ENCODE measurements at places on chromosomes 2 and 18.

DNA sequence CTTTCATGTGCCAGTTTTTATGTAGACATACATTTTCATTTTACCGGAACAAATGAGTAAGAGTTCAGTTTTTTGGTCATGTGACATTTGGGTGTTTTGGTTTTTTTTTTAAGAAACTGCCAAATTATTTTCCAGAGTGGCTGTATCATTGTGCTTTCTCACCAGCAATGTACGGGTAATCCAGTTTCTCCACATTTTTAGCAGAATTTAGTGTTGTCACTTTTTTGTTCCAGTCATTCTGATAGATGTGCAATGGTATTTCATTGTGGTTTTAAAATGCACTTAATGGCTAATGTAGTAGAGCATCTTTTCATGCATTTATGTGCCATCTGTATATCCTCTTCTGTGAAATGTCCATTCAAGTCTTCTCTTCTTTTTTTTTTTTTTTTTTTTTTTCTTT, 126.5 kb upstream of the FBXO11 start:
- DNase-seq: no peak

DNA sequence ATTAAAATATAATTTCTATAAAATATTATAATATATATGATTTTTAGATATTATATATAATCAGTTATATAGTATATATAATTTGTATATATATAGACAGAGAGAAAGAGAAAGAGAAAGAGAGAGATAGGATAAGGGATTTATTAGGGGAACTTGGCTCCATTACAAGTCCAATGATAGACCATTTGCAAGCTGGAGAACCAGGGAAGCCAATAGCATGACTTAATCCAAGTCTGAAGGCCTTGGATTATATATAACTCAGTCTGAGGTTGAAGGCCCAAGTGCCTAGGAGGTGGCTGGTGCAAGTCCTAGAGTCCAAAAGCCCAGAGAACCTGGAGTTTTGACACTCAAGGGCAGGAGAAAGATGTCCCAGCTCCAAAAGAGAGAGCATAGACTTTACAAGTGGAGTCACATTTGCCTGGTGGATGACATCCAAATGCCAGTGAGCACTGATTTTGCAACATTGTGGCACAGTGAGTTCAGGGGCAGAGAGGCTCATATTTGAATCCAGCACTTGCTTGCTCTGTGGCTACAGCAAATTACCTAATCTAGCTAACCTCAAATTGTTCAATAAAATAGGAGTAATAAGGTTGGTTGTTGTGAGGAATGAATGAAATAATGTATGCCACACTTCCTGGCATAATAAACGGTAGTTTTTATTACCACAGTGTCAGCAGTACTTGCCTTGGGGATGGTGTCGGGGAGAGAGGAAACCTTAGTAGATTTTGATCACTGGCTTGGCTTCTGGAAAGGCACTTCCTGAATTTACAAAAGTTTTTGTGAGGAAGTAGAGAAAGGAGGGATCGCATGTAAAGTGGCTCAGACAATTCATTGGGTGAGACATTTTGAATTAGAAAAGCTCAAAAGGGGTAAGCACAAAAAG, 69.6 kb upstream of the CD28 start:
- no peak for DNase-seq

GRCh38 chr2:62529758-62530157, 23.8 kb upstream of the TMEM17 start:
- DNase-seq: no peak

- DNase-seq: no peak
These were observed 24.0 kb downstream of the IMMT start for GRCh38 chr2:86171295-86171694.

- DNase-seq: no peak
These were observed 56.1 kb upstream of the FHL2 start for GRCh38 chr2:105454801-105455485.

DNA sequence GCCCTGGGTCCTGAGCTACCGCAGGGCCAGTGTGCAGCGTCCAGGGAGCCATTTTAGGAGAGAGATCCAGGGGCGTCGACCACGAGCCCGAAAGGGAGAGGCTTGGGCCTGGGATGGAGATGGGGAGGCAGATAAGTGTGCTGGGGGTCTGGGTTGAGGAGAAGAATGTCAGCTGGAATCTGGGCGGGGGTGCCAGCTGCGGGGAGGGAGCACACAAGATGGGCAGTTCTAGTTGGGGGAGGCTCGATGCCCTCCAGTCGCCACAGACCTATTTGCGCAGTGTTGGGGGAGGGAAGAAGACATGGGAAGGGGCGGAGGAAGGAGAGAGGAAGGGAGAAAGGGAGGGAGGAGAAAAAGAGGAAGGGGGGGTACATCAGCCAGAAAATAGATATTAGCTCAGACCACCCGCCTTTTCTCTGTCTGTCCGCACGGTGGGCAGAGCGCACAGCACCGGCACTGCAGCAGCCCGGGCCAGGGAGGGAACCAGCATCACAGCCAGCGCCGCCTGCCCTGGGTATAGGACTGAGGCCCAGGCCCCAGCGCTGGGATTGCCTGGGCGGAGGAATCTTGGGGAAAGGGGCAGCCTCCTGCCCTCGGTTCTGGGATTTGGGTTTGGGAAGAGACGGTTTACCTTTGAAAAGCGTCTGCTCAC, 1.9 kb upstream of the HOXD11 start:
- DNase-seq: no peak

DNA sequence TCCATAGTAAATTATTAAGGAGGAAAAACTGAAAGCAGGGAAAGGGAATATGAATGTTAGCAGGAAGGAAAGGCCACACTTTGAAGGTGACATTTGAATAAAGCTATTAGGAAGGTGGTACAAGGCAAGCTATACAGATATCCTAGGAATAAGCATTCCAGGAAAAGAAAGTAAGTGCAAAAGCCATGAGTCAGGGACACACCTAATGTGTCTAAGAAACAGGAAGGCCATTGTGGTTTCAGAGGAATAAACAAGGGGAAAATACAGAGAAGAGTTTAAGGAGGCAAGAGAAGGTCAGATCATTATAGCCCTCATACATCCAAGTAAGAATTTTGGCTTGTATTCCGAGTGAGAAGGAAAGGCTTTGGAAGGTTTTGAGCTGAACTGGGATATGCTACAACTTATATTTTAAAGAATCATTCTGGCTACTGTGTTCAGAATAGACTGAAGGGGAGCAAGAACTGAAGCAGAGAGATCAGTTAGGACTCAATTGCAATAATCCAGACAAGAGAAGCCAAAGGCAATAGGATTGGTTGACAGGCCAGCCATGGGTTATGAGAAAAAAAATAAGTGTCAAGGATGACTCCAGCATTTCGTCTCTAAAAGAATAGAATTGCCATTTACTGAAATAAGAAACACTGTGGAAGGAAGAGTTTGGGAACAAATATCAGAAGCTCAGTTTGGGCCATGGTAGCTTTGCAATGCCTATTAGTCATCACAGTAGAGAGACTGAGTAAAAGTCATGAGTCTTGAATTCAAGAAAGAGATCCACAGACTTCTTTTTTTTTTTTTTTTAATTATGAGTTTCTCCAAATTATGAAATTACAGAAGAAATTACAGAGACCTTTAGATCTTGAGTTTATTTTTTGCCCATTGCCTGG, 11.3 kb downstream of the RAD51AP2 start:
- no peak for DNase-seq

- no peak for DNase-seq
These were observed 327.6 kb downstream of the NCKAP5 start for GRCh38 chr2:133240491-133241223.

GRCh38 chr2:225398372-225398771, 1.1 kb upstream of the NYAP2 start:
- DNase-seq: no peak

DNA sequence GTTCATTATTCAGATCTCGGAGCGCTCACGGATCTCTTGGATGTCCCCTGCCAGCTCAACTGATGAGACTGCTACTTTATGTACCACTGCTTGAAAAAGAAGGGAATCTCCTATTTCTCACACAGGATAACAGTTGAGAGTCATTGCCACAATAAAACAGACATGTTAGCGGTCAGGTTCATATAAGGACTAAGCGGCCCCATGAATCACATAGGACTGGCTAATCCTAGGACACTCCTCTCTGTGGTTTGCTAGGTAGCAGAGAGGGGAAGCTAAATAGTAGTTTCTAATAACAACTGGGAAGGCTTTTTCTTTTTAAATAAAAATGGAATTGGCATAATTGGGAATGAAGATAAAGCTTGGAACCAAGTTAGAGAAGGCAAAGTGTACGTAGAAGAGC, 15.9 kb upstream of the TGFA start:
- DNase-seq: no peak

- no peak for DNase-seq
These were observed 55.3 kb upstream of the CHST9 start for GRCh38 chr18:27240383-27240782.

GRCh38 chr2:223865124-223865523, 27.7 kb upstream of the AP1S3 start:
- DNase-seq: no peak

DNA sequence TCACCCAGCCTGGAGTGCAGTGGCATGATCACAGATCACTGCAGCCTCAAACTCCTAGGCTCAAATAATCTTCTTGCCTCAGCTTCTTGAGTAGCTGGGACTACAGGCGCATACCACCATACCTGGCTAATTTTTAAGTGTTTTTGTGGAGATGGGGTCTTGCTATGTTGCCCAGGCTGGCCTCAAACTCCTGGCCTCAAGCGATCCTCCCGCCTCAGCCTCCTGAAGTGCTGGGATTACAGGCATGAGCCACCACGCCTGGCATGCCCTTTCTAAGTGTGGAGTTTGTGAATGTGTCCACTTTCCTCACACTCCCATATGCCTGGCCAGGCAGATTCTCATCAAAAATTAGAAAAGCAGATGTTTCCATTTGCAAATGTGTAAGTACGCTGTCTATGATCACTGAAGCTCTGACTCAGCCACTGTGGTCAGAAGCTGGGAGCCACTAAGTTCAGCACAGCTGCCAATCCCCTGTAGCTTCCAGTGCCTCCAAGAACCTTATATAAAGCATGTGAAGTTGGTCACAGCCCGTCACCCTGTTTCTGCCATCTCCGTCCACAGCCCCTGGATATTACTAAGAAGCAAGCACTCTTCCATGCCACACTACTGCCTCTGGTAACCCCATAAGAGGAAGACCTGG, 155.4 kb downstream of the FAM210A start:
- peak; percentile 13 for DNase-seq

DNA sequence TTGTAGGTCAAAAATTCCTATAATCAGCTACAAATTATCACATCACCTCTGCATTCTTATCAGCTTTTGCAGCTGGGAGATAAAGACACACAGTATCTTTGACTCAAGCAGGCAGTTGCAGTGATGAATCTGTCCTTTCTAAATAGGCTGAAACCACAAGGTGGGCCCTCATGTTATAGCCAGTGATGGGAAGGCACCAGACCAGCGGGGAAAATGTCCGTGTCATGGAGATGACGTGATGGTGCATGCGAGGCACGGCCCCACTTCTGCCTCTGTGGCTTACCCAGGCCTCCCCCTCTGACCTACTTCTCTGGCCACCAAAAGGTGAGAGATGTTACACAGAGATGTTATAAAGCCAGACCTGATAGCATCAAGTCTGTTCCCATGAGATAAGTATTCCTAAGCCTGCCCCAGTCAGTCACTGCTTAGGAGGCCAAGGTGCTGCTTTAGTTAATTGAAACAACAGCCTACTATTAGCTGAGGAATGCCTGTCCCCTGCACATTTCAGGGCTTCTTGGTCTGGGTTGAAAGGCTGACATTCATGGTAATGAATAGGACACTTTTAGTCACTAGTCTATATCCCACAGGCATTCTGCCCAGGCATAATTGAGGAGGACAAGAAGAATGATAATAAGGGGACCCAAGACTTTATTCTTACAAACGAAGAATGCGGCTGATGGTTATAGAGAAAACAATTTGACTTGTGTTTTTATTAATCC, 327.9 kb downstream of the LPIN1 start:
- DNase-seq: no peak

GRCh38 chr18:3441290-3441689, 8.7 kb upstream of the TGIF1 start:
- DNase-seq: no peak

- no peak for DNase-seq
These were observed 112.4 kb downstream of the CD8B2 start for GRCh38 chr2:106599540-106599939.

DNA sequence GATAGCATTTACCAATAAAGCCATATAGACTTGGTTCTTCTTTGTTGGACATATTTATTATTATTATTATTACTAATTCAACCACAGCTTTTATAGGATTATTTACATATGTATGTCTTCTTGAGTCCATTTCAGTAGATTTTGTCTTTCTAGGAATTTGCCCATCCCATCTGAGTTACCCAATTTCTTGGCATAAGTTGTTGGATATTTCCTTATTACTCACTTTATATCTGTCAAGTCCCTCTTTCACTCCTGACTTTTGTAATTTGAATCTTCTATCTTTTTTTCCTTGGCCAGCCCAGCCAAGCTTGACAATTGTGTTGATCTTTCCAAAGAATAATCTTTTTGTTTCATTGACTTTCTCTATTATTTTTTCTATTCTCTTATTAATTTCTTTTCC, 543.7 kb downstream of the SUCLG1 start:
- DNase-seq: no peak

DNA sequence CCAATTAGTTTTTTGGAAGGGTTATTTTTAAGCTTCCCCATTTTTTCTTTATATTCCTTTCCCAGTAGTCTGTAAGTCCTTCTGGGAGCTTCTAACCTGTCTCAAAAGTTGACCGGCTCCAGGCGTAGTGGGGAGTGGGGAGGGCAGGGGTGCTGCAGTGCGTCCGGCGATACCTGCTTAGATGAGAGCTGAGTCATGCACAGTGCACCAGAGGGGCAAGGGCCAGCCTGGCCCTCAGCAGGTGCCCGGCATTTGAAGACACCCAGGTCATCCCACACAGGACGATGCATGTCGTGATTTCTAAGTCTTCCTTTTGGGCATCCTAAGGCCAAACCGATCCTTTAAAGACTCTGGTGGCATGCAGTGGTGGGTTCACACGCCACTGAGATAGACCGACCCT, 73.4 kb downstream of the TPO start:
- no peak for DNase-seq

GRCh38 chr18:10147752-10148151, 233.9 kb downstream of the VAPA start:
- DNase-seq: no peak

- no peak for DNase-seq
These were observed 26.4 kb upstream of the NRP2 start for GRCh38 chr2:205655779-205656456.

GRCh38 chr2:63865159-63865799, 23.6 kb downstream of the UGP2 start:
- no peak for DNase-seq

DNA sequence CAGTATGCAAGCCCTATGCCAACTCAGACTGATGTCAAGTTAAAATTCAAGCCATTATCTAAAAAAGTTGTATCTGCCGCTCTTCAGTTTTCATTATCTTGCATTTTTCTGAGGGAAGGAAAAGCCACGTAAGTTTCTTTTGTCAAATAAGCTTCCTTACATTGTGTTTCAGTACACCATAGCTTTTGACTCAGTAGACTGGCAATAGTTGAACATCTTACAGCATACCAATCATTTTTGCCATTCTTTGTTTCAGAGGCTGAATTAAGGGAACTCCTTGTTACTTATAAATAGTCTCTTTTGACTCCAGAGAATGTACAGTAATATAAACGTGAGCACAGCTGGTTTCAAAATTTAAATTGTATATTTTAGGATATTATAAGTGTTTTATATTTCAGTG, 120.6 kb downstream of the EHBP1 start:
- DNase-seq: no peak
